Thoracic aorta (tissue), 2 donors: ENCODE measurements at places on chromosomes 2 and 18. TPM values are rescaled to one million over a fixed set of nuclear protein-coding genes. Genes with fewer than 3 reads are reported as not detected.

The CRYGC gene
- total RNA-seq = not detected

The ZBTB14 gene
- total RNA-seq = 8.4 TPM

DNA sequence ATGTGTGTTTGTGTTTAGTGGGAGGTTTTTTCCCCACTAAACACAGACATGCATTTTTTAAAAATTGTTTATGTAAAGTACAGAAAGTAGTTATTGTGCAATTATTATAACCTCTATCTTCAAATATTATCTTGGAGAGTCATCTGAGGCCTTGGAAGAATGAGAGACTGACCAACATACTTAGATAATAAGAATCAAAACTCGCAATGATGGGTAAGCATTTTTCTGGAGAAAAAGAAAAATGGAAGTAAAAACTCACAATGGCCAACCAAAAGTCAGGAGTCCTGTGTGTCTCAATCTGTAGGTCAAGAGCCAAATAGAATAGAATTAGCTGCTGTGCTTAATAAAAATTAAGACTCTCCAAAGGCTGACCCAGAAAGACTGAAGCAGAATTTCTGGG, 43.0 kb downstream of the MEMO1 start:
- H3K27ac ChIP-seq = no peak overlapping the region
- H3K4me1 ChIP-seq = no peaks in the 10 kb centered on the region
- H3K27me3 ChIP-seq = no peaks in the 10 kb centered on the region
- H3K4me3 ChIP-seq = no peak overlapping the region

DNA sequence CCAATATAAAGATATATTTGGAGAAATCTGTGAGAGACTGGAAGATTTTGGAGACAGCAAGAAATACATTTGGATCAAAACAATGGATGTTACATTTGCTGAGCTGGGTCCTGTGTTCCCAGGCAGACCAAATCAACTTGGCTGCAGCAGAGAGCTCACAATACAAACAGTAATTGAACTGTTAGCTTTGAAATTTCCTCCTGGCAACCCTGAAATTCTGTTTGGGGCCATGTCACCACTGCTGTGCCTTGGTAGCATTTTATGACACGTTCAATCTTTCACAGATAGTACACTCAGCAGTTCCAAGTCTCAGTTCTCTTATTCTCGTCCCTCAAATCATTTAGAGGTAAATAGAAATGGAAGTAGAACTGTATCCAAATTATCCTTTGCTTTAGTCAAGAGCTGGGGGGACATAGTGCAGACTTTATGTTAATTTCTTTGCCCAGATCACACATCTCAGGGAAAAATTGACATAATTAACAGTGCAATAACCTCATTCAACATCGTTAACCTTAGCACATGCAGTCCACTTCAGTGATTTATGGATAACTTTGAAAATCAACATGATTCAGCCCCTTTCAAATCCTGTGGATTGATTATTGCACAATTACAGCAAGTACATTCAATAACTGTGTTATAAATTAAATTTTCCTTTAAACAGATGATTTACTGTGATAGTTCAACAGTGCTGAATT, 277.4 kb upstream of the MC4R start:
- H3K36me3 ChIP-seq = no peaks in the 10 kb centered on the region
- H3K27ac ChIP-seq = no peak overlapping the region
- H3K4me3 ChIP-seq = no peak overlapping the region
- no peaks in the 10 kb centered on the region for H3K4me1 ChIP-seq

The PCARE gene
- not detected for total RNA-seq

The GAREM2 gene
- total RNA-seq = 5.6 TPM

GRCh38 chr18:50000227-50000626, 186.9 kb upstream of the ACAA2 start:
- H3K27ac ChIP-seq = no peak overlapping the region
- DNase-seq = no peak
- H3K36me3 ChIP-seq = no peaks in the 10 kb centered on the region
- H3K27me3 ChIP-seq = no peaks in the 10 kb centered on the region
- H3K4me3 ChIP-seq = no peak overlapping the region

DNA sequence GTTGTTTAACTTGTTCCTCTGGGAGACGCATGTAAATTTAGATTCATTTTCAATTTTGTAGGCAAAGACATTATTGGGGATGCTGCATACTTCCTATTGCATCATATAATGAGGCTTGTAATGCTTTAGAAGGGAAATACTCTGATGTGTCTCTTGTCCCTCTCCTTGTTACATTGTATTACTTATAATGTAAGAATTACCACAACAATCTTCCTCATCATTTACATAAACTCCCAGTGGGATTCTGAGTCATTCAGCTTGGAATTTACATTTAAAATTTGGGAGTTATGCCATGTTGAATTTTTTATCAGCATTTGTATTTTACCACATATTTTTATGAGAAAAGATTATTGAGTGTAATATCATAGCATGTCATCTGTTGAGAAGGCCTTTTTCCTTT, 963.4 kb upstream of the NRXN1 start:
- H3K27me3 ChIP-seq = no peaks in the 10 kb centered on the region
- no peak for DNase-seq
- peaks cover 11% of the 10 kb centered on the region for H3K4me1 ChIP-seq
- H3K27ac ChIP-seq = no peak overlapping the region

DNA sequence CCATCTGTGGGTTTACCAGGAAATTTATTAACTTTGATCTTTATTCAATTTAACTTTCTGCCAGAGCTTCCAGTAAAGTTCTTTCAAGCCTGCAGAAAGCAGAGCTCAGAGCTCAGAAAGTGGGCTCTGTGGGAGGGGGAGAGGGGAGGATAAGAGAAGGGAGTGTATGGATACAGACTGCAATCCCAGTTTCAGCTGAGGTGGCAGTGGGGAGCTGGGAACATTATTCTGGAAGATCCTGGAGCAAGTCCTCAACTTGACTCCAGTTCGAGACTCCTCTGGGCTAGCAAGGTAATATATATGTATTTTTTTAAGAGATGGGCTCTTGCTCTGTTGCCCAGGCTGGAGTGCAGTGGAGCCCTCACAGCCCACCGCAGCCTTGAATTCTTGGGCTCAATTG, 108.9 kb upstream of the NABP1 start:
- H3K4me1 ChIP-seq = no peaks in the 10 kb centered on the region
- DNase-seq = no peak
- H3K27ac ChIP-seq = no peak overlapping the region
- H3K36me3 ChIP-seq = no peaks in the 10 kb centered on the region
- H3K4me3 ChIP-seq = no peak overlapping the region
- H3K27me3 ChIP-seq = no peaks in the 10 kb centered on the region
